ENCODE measurements at places on chromosomes 3 and 15.

DNA sequence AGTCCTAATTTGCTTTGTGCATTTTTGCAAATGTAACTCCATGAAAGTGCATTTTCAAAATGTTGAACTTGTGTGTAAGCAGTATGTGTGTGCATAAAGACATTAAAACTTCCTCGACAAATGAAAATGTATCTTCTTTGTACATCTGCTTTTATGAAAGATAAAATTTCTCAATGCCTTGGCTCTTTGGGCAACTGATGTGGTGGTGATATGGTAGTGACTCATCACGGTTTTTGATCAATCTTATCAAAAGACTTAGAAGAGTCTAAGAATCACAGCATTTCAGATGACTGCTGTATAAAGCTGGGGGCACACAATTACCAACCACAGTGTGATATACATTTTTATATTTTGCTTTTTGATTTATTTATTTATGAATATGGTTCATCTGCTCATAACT is 5.4 kb upstream of the MASP1 start:
- no peak for DNase-seq

- DNase-seq = no peak
These were observed 33.8 kb upstream of the SUCLG2 start for GRCh38 chr3:67688231-67688630.

DNA sequence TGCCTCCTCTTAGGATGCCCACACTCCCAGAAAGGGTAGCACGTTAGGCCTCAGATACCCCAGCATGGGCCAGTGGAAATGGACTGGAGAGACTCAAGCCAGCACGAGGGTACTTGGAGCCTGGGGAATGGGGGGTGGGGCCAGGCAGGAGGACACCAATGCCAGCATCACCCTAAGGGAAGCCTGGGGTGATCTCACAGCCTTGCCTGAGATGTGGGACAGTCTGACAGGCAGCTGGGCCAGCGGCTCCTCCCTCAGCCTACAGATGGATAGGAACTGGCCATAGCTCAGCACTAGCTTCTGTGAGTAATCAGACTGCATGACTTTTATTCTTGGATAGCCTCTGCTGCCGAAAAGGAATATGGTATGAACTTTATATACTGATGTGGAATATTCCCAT is 59.6 kb upstream of the MRPS22 start:
- no peak for DNase-seq

- DNase-seq = no peak
These were observed 113.1 kb downstream of the ATG7 start for GRCh38 chr3:11385326-11385725.

DNA sequence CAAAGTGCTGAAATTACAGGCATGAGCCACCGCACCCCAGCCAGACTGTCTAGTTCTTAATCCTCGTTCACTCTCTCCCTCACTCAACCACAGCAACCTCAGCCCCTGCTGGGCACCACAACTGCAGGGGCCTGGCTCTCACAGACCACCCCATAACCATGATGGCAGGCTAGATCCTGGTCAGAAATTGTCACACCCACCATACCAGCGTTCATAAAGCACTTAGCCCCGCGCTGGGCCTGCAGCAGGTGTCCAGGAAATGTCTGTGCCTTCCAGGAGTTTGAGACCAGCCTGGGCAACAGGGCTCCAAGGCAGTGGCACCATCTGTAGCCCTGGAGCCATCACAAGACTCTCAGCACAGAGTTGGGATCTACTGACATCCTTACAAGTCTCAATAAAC is 1.9 kb downstream of the SHISA5 start:
- DNase-seq = no peak

DNA sequence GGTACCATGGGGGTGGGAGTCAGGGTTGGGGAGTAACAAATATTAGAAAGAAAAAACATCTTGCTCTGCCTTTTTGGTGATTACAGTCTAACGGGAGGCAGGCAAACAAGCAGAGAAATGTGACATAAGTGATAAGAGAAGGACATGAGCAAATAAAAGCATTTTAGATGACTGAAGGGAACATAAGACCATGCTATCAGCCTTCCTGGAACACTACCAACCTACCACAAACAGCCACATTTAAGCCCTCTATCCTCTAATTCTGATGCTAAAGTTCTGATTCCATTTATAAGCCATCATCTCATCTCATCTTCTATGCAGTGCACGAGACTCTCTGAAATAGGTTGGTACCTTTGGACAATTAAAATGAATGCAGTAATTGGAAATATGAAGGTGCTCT is 243.4 kb upstream of the P2RY1 start:
- DNase-seq = no peak

DNA sequence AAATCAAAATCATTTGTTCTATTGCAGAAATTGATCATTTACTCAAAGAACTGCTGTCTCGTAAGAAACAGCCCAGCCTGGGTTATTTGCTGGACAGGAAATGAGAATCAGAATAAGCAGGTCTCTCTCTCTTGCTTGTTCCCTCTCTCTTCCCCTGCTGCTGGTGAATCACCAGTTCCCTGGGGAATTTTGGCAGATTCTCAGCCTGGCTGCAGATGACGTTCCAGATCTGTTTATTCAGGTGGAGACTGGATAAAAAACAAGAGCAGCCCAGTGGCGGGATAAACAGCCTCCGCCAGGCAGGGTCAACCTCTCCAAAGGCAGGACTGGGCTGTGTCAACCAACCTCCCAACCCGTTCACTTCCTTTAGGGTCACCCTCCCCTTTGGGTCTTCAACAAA is 72.1 kb downstream of the LRIG1 start:
- DNase-seq = no peak

GRCh38 chr3:114384558-114384903 is 90.7 kb downstream of the TIGIT start:
- DNase-seq = no peak

DNA sequence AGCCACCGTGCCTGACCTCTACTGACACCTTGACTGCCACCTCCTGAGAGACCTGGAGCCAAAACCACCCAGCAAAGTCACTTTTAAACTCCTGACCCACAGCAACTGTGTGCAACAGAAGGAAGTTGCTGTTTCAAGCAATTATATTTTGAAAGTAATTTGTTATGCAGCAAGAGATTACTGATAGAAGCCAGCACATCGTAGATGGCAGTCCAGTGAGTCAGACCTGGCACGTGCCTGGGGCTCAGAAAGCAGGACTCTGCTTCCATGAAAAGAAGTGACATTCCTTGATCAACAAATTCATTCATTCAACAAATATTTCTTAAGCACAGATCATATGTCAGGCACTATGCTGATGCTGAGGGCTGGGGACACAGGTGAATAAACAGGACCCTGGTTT is 5.7 kb upstream of the CSPG4 start:
- DNase-seq = no peak

GRCh38 chr3:25784971-25785370 is 1.7 kb upstream of the NGLY1 start:
- no peak for DNase-seq

GRCh38 chr3:148735597-148735996 is 37.9 kb downstream of the AGTR1 start:
- DNase-seq = no peak

GRCh38 chr3:116226266-116226665 is 219.0 kb downstream of the LSAMP start:
- DNase-seq = no peak

GRCh38 chr15:57528940-57529565 is 62.7 kb upstream of the MYZAP start:
- DNase-seq = no peak

DNA sequence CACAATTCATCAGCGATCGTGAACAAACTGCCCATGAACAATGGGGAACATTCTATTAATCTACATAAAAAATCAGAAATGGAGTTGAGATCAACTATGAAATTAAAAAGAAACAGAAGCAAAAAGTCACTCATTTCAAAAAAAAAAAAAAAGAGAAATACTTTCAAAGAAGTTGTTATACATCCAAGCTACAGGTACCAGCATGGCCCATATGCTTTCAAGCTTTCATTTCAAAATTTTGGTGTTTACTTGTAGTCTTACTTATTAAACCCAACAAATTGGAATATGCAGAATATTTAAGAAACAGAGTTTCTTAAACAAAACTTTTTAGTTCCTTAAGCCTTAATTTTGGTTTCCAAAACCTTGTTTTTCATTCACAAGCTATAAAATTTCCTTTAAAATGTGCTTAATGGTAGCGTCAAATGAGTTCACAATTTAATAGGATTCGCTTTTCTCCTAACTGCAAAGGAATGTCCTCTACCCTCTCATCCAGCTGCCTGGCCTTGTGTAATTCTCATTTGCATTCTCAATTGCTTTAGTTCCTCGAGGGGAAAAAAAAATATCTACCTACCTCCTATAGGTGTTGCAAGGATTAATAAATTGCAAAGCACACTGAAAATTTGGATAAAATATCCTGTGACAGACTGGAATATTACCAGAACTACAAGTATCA is 565.2 kb downstream of the ROBO1 start:
- DNase-seq = no peak

- no peak for DNase-seq
These were observed 370.6 kb upstream of the TBL1XR1 start for GRCh38 chr3:177567833-177568232.

All from activated T-helper 2 cell treated with anti-CD3 and anti-CD28 coated beads, Interferon-gamma antibody, Interleukin-2, Interleukin-4, amounts not matched to agents 10 μg/mL and 5 μg/mL and 100 μg/mL, durations not matched to agents 14 hours and 24 hours and 36 hours (primary cell).